ENCODE measurements at places on chromosomes 16 and 17. TPM values are rescaled to one million over a fixed set of nuclear protein-coding genes. Genes with fewer than 3 reads are reported as not detected.

The PYDC1 gene
- total RNA-seq = not detected

The MEFV gene
- 2.1 TPM for total RNA-seq

The CPNE2 gene
- total RNA-seq = 23.3 TPM

The DNASE1L2 gene
- 1.3 TPM for total RNA-seq

The ZNF75A gene
- 32.0 TPM for total RNA-seq

The ABCC3 gene
- total RNA-seq = 5.6 TPM

The KRT27 gene
- not detected for total RNA-seq

The MRC2 gene
- total RNA-seq = 206 TPM

The DNAAF8 gene
- total RNA-seq = 0.41 TPM

The RNF222 gene
- total RNA-seq = 0.21 TPM

The KRT12 gene
- not detected for total RNA-seq

DNA sequence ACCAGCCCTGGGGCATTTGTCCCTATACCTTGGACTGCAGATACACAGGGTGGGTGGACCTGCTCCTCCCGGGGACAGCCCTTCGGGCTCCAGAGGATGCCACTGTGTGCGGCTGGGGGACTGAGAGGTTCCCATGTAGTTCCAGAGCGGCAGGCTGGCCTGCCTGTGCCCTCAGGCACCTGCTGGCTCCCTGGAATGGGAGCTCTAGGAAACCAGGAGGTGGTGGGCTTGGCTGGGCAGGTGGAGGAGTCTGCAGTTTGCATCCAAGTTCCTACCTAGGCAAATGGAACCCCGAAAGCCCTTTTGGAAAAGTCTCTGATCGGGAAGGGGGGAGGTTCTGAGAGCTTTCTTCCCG, 982 bp downstream of the DBNDD1 start:
- DNase-seq = no peak

GRCh38 chr16:28882551-28883160, 4.4 kb downstream of the ATP2A1 start:
- DNase-seq = peak; percentile 84

GRCh38 chr17:73956595-73957465, 246.6 kb upstream of the RPL38 start:
- DNase-seq = peak; percentile 54

- no peak for DNase-seq
Observed at GRCh38 chr16:89022051-89022836, 45.2 kb upstream of the CBFA2T3 start.

GRCh38 chr17:4879601-4880000, 19.7 kb upstream of the C17orf107 start:
- no peak for DNase-seq

- no peak for DNase-seq
Observed at GRCh38 chr17:68513932-68514331, 1.7 kb downstream of the PRKAR1A start.

GRCh38 chr16:57516176-57516725, 20.1 kb downstream of the CCDC102A start:
- DNase-seq = no peak

GRCh38 chr16:80759419-80760162, 44.8 kb downstream of the CDYL2 start:
- no peak for DNase-seq

DNA sequence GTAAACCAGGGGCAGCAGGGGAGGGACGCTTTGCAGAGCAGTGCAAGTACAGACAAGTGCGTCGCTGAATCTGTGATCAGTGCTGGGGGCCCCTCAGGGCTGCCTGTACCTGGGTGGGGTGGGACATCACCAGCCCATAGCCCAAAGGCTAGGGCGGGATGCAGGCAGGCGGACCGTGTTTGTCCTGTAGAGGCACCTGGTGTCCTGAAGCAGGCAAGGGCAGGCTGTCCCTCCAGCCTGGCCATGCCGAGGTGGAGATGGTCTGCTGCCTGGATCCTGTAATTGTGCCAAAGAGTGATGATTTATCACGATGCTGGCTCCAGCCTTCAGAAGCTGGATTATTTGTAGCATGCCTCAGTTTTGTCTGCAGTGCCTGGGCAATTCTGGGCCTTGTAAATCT, 137.9 kb upstream of the GSE1 start:
- no peak for DNase-seq

DNA sequence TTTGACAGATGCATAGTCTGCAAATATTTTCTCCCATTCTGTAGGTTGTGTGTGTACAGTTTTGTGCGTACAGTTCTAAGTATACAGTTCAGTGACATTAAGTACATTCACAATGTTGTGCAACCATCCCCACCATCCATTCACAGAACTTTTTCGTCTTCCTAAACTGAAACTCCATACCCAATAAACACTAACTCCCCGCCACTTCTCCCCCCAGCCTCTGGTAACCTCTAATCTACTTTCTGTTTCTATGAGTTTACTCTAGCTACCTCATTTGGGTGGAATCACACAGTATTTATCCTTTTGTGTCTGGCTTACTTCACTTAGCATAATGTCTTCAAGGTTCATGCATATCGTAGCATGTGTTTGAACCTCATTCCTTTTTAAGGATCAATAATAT, 14.3 kb downstream of the PIK3R5 start:
- DNase-seq = no peak

GRCh38 chr16:78704416-78704815, 605.0 kb downstream of the WWOX start:
- peak; percentile 85 for DNase-seq

DNA sequence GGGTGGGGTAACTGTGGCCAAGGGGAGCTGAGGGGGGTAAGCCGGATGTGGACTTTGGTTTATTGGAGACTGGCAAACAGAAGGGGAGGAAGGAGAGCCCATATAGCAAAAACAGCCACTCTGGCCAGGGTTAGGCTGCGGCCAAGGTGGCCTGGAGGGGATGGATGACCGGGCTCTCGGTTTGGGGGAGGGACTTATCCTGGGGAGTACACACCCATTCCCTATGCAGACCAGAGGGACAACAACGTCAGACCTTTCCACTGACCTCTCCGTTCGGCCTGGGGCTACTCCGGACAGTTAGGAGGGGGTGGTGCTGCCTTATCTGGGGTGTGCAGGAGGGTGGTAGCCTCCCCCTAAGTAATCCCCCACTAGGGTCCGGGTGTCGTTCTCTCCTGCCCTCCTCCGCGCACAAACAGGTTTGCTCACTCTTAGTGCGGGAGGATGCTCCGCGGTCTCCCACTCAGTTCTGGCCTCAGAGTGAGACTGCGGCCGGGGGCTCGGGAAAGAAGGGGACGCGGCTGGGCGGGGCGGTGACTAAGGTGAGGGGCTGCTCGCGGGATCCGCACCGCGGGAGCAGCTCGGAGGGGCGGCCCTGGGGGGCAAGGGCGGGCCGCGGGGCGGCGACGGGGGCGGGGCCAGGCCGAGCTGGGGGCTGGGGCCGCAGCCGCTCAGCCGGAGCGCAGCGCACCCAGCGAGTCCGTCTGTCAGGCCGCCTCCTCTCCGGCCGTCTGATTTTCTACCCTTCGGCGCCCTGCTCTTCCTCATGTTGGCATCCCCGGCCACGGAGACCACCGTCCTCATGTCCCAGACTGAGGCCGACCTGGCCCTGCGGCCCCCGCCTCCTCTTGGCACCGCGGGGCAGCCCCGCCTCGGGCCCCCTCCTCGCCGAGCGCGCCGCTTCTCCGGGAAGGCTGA, at the start of gene WNK4:
Gene WNK4 (plus strand): TSS at position 675 of the 915 bp plus-strand sequence. CDS start 89 bp downstream, at position 764.
- peak; percentile 38 for DNase-seq

- DNase-seq = no peak
Observed at GRCh38 chr16:83470416-83470815, 337.4 kb upstream of the HSBP1 start.

DNA sequence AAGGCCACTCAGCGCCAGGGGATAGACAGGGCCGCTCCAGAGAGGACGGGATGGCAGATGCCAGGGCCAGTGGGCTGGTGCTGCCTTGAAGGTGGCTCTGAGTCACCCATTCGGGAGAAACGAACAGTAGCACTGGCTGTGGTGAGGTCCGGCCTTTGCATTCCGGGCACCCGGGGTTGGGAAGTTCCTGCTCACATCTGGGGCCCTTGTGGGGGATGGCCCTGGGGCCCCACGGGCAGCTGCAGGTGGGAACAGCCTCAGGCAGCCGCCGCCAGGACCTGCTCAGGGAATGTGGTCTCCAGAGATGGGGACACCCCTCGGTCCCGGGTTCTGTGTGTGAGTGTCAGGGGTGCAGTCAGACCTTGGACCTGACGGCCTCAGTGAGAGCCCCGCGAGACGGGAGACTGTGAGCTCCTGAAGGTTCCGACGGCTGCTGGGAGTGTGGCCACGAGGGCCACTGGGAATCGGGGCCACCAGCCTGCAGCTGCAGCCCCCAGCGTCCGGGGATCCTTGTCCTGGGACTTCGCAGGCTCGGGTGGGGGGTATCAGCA, 1.4 kb downstream of the CBFA2T3 start:
- no peak for DNase-seq

GRCh38 chr17:49522357-49522890, 27.3 kb downstream of the NGFR start:
- DNase-seq = no peak

- no peak for DNase-seq
Observed at GRCh38 chr17:12512694-12513355, 152.9 kb upstream of the MYOCD start.

DNA sequence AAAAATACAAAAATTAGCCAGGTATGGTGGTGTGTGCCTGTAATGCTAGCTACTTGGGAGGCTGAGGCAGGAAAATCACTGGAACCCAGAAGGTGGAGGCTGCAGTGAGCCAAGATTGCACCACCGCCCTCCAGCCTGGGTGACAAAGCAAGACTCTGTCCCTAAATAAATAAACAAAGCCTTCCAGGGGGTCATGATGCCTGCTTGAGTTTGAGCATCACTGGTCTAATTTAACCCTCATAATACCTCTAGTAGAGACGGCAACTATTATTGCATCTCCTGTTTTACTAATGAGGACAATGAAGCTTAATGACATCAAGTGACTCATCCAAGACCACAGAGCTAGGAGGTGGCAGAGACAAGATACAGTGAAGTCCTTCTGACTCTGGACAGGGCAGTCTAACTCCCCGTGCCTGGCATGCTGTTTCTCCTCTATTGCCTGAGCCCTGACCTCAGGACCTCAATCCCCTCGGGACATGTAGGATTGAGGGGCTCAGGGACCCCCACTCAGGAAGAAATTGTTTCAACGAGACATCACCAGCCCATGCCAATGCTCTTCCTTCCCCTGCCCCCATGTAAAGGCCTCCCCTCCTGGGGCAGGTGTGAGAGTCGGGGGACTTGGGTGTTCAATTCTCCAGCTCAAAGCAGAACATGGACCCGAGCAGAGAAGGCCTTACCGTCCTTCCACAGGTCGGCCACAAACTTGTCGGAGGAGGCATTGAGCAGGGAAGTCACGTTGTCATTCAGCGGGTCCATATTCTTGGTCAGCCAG, 102.9 kb downstream of the NDE1 start:
- DNase-seq = no peak

DNA sequence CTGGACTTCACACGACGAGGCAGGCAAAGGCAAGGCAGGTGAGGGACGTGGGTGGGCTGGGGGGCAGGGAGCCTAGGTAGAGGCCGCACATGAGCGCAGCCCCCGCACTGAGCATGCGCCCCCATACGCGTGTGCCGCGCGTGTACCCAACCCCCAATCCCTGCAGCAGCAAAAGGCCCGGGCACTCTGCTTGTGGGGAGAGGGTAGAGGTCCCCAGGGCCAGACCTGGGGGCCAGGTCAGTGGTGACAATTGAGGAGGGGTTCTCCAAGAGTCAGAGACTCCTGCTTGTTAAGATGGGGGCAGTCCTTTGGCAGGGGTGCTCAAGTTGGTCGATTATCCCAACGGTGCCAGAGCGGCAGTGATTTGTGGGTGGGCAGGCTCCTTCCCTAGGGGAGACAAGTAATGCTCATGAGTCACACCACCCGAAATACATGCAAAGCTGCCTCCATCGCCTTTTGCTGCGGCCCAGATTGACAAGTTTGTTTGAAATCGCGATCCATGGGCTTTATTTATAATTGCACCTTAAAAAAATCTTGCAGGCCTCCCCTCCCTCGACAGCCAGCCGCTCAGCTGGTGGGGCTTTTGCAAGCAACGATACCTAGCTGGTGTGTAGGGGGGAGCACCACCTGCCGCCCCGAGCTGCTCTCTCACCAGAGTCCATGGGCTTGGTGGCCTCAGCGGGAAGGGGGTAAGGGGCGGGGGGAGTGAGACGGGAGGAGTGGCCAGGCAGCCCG, 1.1 kb upstream of the GIT1 start:
- no peak for DNase-seq

DNA sequence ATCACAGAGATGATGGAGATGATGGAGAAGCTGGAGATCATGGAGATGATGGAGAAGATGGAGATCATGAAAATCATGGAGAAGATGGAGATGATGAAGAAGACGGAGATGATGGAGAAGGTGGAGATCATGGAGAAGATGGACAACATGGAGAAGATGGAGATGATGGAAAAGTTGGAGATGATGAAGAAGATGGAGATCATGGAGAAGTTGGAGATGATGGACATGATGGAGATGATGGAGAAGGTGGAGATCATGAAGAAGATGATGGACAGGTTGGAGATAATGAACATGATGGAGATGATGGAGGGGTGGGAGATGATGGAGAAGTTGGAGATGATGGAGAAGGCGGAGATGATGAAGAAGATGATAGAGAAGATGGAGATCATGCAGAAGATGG, 34.5 kb downstream of the RBFOX3 start:
- no peak for DNase-seq

GRCh38 chr17:1730326-1731193, 6.1 kb downstream of the WDR81 start:
- DNase-seq = peak; percentile 91

DNA sequence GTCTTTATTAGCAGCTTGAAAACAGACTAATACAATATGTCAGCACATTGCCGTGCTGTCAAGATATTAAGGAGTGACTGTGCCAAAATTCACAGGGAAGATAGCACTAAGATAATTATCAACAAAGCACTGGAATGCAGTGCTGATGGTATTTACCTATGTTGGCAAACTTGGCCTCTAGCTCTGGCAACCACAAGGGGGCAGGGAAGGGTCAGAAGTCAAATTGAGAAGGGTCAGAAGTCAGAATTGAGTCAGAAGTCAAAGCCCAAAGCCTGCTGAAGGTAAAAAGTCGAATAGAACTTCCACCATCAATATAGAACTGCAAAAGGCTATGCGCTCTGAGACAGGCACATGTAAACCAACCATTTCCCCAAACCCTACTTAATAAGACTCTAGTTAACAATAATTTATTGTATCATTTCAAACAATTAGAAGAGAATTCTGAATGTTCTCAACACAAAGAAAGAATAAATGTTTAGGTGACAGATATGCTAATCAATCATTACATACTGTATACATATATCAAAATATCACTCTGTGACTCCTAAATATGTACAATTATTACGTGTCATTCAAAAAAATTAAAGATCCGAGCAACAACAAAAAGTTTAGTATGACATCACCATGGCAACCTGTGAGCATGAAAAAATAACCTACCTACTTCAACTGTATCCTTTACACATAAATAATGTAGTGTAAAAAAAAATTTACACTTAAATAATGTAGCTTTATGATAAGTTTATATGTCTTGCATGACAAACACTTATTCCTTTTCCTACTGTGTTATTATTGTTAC, 916.1 kb downstream of the KCNJ2 start:
- DNase-seq = no peak

Measured in tongue (tissue), 3 donors.